ENCODE measurements at places on chromosomes 6 and 20.

DNA sequence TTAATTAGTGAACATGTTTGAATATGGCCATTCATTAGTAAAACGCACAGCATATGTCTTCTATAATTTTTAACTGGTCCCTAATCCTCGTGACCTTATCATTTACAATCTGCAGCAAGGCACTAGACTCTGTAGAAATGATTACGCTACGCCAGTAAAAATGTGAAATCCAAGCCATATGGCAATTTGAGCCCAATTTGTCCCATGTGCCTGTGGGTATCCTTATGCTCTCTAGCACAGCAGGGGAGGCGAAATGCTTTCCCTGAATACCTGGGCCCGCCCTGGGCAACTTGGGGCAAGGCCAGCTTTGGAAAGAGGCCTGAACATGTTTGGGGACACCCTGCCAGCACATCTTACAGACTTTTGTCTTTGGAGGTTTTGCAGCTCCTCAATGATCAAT is 122.7 kb upstream of the AGPAT4 start:
- DNase-seq, result no peak

DNA sequence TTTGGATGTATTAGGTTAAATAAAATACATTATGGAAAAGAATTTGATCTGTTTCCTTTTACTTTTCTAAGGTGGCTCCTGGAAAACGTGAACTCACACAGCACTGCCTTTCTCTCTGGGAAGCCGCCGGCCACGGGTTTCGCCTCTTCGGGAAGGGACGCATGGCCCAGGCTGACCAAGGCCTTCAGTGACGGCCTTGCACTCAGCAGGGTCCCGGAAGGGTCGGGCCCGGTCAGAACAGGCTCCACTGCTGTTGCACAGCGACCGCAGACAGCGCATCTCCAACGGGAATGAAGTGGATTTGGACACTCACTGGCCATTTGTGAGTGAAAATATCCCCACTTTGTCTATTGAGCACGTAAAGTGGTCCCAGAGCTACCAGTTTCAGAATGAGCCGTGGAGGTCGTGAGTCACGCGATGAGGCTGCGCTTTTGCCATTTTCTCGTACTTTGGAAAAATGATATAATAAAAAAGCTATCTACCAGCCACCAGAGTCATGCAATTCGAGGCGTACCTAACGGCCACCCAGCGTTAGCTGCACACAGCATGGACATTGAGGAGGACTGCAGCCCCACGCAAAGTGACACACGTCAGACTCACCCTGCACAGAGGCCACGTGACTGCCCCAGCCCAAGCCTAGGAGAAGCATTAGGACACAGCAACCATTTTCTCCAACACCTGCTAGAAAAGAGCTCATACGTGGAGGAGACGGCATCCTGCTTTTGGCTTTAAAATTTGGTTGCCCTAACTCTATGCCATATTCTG is 244.3 kb downstream of the TTLL2 start:
- DNase-seq, result no peak

DNA sequence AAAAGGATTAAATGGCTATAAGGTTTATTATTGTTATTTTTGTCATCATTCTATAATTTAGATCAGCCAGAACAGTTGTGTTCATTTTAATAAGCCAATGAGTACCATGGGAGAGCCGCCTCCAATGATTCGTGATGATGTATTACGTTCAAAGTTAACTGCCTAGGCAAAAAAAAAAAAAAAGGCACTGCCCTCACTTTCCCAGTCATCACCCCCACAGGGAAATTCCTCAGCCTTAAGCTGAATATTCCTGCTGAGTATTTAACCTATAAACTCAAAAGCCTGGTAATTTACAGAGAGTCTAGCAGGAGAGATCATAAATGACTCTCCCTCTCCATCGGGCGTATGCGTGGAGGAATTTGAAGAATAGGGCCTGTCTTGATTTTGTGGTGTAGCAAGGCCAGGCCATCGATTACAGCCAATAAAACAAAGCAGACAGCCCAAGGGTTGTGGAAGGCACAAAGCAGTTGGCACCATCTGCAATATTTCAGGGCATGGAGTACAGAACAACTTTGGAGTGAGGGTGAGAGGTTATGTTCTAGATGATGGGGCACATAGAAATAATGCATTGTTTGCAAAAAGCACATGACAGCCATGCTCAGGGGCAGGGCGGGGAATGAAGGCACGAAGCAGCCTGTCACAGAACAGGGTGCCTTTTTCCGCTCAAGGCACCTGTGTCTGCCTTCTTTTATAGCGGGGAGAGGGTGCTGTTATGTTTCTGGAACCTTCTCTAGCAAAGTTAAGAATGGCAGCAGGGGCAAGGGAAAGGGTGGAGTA is 138.2 kb upstream of the DTNBP1 start:
- DNase-seq, result no peak

- DNase-seq, result no peak
Measured at GRCh38 chr6:12182676-12183075, 107.5 kb upstream of the EDN1 start.

DNA sequence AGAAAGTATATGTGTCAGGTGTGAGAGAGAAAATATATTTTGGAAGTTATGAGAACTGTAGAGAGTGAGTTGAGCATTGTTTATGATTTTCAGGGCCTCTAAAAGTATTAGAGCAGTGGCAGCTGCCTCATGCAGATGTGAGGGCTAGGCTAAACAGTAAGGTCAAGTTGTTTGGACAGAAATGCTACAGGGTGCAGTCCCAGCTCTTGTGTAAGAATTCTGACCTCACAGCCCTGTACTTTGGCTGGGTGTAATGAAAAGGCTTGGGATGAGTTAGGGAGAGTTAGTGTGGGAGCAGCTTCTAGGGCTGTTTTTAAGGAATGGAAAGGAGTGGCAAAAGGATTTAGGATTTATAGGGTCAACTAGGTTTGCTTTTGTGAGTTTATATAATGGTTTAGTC is 764.8 kb upstream of the ADGRB3 start:
- DNase-seq, result no peak

DNA sequence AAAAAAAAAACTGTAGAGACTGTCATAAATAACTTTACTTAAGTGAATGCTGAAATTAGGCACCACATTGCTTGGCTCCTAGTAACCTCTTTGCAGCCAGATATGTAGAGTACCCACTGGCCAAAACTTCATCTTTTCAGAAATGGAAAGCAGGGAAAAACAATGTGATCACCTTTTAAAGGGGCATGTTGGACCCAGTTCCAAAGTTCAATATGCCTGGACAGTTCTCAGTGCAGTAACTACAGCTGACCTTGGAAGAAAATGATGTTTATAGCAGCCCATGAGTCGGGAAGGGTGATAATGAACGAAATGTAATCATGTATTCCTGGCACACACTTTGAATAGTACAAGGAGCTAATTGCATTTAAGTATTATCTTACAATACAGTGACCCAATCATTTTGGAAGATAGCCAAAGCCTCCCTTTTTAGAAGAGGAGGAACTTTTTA is 93.6 kb upstream of the TAB2 start:
- DNase-seq, result no peak

GRCh38 chr20:52275181-52275691 is 83.7 kb upstream of the ZFP64 start:
- DNase-seq, result no peak

DNA sequence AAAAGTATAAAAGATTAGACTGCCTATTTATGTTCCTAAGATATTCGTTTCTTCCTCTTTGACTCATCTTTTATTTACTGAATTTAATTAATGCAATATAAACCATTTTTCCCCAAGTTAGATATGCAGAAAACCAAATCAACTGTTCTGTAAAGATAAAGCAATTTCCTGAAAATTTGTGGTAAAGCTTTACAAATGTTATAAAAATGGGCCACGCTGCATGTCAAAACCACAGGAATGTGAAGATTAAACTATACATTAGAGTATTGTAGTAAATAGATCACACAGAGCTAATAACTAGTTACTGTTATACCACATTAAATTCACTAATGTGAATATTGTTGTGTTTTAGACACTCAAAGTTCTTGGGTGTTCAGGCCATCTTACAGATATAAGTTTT is 83.4 kb downstream of the OPN5 start:
- DNase-seq, result no peak

DNA sequence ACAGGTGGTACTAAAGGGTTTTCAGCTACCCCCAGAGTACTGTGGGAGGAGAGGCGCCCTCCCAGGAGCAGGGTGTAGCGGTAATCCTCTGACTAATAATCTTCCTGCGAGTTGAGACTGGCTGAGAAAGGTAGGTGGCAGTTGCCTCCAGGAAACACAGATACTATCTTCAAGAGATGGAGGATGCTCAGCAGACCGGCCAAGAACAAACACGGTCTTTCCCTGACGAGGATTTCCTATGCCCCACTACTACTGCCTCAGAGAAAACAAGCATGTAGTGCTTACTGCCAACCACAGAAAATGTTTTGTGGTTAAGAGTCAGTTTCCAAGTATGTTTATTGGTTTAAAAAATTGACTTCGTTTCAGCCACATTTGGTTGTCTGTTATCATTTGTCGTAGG is 26.8 kb downstream of the C6orf89 start:
- no peak for DNase-seq

- DNase-seq, result no peak
Measured at GRCh38 chr20:8118039-8118438, 14.0 kb upstream of the PLCB1 start.

DNA sequence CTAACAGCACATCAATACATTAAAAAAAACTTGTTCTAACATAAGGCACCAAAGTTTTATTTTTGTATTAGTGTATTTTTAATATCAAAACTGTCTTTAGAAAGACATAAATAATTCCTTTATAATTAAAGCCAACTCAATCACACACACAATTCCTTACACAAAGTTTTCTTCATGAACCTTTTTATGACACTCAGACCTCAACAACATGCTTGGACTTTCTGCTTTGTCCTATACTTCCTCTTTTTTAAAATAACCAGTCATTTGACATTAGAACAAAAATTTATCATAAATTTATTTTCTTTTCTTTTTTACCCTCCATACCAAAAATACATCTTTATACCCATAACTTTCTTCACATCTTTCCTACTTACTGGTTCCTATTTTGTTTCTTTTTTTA is 292.0 kb upstream of the ARID1B start:
- no peak for DNase-seq

DNA sequence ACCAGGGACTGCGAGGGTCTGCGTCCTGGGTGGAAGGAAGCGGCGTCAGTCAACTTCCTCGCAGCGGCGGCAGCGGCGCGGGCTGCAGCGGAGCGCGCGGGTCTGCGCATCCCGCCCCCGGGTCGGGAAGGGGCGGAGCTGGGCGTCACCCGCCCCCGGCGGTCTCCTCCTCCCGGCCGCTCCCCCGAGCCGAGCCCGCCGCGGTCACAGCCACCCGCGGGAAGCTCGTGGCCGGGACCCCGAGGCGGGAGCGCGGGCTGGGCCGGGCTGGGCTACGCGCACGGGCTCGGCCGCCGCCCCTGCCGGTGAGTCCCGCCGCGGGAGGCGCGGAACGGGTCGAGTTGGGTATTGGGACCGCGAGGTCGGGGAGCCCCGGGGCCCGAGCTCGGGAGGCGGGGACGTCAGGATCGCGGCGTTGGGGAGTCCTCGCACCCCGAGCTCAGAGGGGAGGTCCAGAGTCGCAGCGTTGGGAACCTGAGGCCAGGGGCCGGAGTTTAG is at the start of gene PAQR8:
Gene PAQR8 (plus strand): TSS at position 207 of the 498 bp plus-strand sequence. CDS start 41,063 bp downstream, outside the sequence.
- DNase-seq, result peak; percentile 83

DNA sequence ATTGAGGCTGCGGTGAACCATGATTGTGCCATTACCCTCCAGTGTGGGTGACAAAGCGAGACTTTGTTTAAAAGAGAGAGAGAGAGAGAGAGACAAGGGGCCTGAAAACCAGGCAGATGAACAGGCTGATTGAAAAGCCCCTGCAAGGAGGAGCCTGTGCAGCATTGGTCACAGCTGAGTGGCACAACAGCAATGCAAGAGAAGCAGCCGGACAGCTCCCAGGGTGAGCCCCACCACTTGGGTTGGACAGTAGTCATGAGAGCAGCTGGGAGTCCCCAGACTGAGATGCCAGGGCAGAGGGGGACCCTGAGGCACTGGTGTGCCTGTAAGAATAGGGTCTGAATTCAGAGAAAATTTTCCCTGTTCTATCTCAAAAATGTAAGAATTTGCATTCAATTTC is 10.2 kb downstream of the DNPH1 start:
- no peak for DNase-seq

GRCh38 chr20:6780433-6781190 is 13.1 kb downstream of the BMP2 start:
- no peak for DNase-seq

DNA sequence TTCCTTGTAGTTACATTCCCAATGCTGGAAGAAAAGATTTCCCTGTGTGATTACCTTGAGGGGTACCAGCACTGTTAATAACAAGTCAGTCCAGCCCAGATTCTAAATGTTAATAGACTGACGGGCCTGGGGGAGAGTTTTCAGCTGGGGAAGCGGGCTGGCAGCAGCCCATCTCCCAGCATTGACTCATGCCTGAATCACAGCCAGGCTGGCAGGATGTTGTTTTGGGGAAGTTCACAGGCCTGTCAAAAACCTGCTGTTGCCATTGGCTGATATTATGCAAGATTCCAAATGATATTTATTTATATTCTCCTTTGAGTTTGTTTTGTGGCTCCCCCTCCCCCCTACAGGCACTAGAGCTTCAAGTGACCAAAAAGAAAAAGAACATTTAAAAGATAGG is 213.9 kb upstream of the CNR1 start:
- DNase-seq, result peak; percentile 45

- no peak for DNase-seq
Measured at GRCh38 chr6:138727182-138727581, 46.4 kb upstream of the CCDC28A start.

GRCh38 chr6:31502586-31502985 is 4.6 kb downstream of the MICB start:
- DNase-seq, result no peak

DNA sequence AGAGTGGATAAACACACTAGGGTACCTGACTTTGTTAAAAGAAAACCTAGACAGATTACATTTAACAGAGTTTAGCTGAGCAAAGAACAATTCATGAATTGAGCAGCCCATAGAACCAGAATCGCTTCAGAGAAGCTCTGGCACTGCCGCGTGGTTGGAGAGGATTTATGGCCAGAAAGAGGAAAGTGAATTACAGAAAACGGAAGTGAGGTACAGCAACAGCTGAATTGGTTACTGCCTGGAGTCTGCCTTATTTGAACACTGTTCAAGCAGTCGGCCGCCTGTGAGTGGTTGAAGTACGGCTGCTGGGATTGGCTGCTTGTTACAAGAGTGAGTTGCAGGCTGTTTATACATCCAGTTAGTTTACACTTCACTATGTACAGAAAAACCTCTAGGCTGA is 253.8 kb upstream of the CDYL start:
- no peak for DNase-seq

DNA sequence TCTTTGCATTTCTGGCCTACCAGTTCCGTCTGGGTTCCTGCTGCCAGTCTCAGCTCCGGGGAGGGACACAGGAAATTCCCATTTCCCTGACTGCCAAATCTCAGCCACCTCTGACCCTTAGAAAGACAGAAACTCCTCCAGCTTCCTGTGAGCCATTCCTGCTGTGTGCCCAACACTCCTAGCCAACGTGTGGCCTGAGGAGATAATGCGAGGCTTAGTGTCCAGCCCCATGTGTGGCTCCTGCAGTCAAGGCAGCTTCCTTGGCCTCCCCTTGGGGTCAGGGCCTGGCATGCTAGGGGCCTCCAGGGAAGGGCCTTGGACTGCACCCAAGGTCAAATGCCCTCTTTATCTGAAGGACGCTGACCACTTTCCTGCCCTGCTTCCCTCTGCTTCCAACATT is 45.1 kb downstream of the MAFB start:
- no peak for DNase-seq

- DNase-seq, result no peak
Measured at GRCh38 chr20:59082077-59082740, 39.6 kb upstream of the PRELID3B start.

GRCh38 chr6:14436592-14437132 is 319.1 kb downstream of the CD83 start:
- DNase-seq, result no peak

Data from ovary (tissue), 10 donors.